ENCODE measurements at places on chromosomes 12 and 14.
A peak's percentile ranks its signal among the peaks of the same experiment; 100 is the strongest.

DNA sequence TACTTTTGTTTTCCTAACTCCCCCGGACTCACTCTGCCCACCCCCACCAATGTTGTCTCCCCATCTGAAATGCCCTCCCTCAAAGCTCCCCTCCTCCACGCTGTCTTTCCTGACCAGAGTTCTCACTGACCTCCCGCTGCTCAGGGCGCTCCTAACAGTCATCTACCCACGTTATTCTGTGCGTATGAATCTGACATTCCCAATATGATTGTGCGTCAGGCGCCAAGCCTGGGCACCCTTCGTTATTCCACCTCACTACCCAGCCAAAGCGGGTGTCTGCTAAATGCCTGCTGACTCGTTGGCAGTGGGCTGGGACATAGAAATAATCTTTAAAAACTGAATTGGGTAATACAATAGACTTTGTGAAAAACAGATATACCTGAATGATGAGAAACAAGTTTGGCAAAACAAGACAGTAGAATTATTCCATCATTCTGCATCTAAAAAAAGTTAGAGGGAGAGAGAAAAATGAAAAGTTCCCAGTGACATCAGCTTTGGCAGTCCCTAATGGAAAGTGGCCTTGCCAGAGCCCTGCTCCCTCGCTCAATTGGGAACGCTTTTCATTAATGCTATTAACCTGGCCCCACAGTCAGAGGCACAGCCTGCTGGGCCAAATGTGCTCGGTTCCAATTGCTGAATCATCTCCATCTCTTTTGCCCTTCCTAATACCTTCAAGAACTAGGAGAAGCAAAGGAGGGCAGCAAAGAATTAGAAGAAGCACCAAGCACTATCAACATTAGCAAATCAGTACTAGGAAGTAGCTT, 74.0 kb upstream of the PLXNC1 start:
- no peak for DNase-seq

DNA sequence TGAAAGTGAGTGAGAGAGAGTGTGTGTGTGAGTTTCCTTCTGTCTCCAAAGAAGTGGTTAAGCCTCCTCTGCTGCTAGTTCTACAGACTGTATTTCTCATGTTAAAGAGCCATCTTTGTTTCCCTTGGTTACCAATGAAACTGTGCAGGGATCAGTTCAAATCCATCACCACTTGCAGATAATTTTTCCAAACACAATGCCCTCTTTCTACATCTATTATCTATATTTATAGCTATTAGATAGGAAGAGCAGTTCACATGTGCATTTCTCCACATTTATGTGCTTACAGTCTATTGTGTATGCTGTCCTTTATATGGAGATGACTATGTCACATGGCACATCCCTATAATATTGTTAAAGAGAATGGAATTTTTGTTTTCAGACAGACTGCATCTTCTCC, 2.2 kb upstream of the DAAM1 start:
- no peak for DNase-seq

- no peak for DNase-seq
Observed at GRCh38 chr12:108017472-108018057, 111.5 kb upstream of the WSCD2 start.

GRCh38 chr14:87996291-87996592, 3.3 kb upstream of the GALC start:
- peak; percentile 43 for DNase-seq

DNA sequence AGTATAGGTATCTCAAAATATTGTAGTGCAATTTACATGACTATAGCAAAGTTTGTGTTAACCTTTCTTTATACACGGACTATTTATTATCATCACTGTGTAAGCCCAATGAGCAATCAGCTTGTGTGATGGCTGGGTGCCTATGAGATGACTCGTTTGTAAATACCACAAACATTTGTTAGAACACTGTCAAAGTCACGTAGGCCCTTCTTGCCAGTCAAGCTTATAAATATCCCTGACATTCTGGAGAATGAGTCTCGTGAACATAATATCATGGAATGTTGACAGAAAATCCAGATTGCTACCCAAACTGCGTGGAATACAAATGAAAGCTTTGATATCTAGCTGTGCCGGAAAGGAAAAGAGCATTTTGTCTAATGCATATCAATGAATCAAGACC, 648.3 kb upstream of the MDGA2 start:
- no peak for DNase-seq

DNA sequence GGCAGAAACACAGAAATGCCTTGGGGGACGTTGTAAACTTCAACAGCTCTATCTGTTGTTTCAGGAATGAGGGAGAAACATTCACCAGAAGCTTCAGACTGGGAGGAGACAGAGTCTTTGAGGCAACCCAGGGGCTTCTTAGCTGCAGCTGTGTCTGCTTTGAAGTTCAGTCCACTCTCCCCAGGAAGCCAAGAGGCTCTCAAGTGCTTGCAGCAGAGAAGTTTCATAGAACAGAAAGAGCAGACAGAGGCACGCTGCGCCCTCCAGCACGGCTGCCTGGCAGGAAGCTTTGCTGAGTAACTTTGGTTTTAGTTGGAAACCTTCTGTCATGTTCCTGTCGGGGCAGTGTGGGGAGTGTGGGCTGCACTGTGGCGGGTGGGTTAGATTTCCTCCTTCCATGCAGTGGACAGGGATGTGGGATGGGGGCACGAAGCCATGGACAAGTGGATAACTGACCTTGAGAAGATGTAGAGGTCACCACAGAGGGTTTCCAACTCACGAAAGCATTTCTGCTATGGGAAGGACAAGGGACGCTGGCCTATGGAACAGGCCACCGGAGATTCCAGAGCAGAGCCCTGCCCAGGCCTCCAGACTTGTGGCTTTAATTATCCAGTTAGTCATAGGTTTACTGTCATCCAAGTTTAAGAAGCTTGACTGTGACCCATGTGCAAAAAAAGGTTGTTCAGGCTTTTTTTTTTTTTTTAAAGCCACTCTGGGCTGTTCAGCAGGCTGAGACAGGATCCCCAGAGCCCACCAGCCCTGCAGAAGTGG, 107.7 kb downstream of the ARF6 start:
- DNase-seq: peak; percentile 97

DNA sequence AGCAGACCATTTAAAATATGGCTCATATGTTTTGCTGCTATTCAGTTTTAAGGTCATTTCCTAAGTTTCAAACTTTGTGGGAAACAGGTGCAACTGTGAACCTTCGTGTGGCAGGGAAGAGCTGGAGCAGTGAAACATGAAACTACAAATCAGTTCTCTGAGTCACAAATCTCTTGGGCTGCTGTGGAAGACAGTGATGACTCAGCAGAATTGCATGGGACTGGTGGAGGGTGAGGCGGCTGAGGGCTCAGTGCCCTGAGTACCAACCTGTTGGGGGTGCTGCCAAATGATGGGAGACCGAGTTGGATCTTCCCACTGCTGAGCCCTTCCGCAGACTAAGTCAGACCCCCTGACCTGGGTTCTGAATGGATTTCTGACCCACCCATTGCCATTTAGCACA, 8.4 kb upstream of the CALM1 start:
- DNase-seq: peak; percentile 85

DNA sequence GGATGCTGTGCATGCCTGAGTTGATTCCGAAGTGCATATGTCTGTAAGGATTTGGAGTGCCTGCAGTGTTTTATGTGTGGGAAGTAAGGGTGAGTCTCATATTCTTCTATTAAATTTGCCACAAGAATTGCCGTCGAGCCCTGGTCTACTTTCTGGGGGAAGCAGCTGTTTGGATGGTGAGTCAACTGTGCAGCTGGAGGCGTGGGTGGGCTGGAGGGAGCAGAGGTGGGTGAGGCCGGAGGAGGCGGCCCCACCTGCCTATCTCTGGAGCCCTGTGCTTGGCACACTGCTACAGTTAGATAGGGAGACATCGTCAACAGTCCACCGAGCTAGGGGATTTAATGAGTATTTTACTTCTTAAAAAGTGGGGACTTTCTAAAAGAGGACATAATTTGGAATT, 9.7 kb downstream of the GLRX5 start:
- no peak for DNase-seq

DNA sequence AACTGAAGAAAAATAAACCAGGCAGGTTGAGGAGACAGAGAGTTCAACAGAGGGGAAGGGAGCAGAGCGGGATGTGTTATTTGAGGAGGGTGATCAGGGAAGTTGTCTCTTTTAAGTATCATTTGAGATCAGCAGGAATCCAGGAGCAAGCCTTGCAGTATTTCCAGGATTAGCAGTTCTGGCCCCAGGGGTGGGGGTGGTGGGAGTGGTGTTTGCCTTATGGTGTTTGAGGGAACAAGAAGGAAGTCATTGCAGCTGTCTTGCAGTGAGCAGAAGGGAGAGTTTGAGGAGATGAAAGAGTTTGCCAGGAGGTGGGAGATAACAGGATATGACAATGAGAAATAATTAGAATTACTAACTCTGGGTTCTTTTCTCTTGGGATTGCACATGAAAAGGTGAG, 418.6 kb downstream of the NELL2 start:
- no peak for DNase-seq

DNA sequence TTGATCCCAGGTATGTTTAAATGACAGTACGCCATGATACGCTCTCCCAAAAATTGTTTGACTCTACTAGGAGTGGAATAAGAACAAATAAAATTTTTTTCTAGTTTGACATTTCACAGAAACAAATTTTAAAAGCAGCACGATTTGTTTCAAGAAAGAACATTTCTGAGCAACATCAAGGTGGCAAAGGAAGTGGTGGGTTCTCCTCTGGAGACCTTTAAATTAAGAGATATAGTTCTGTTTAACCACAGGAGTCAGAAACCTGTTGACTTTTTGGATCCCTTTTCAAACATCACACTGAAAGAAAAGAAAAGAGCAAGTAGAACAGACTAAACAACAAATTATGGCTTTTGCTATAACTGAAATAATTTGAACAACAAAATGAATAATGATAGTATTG, 2.5 kb upstream of the SLC6A13 start:
- no peak for DNase-seq

- DNase-seq: peak; percentile 39
Observed at GRCh38 chr12:54723379-54724256, 75.5 kb upstream of the DCD start.

- DNase-seq: peak; percentile 8
Observed at GRCh38 chr14:101216366-101217079, 313.0 kb upstream of the RTL1 start.

DNA sequence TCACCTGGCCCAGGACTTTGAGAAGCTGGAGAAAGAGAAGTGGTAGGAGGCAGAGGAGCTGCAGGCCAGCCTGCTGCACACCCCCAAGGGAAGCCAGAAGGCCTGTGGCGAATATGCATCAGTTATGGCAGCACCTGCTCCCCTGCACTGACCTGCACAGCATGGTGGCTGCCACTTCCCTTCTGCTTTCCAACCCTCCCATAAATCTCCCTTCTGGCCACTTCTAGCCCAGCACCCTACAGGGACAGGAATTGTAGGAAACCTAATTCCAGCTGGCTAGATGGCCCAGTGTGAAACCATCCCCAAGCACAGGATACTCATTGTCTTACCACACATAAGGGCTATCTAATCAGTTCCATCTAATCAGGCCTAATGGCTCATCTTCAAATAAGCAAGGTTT, 136.3 kb downstream of the TBX3 start:
- no peak for DNase-seq

DNA sequence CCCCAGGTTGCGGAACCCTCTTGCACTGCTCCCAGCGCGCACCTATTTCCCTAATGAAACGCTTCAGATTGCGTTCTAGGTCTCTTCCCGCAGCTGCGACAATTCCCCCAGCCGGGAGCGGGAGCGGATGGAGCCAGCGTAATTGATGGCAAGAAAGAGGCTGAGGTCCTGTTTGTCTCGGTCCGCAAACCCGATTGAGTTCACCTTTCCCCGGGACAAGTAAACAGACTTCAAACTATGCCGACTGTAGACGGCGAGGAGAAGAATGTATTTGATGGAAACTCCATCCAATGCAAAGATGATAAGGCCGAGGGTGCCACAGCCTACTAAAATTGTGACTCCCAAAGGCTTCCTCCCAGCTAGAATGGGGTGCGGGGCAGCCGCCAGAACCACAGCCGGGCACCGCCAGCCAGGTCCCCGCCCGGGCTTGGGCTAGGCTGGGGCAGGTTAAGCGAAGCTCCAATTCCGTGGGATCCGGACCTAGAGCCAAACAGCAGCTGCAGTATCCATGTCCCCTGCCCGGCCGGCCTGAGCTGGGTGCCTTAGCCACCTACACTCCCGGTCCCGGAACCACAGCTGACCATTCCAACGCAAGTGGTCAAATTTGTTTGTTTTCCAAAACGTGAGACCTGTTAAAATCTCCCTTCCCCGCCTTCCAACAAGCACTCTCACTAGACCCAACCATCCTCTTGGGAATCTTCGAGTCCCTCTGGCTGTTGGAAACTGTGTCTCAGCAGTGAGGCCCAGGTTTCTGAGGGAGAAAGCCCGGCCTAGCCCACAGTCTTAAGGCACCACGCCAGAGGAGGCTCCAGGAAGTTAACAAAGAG, 5.5 kb downstream of the NKX2-1 start:
- no peak for DNase-seq

GRCh38 chr12:52215587-52216031, 17.4 kb upstream of the KRT7 start:
- DNase-seq: peak; percentile 60

GRCh38 chr12:90355711-90356355, 599.1 kb downstream of the CCER1 start:
- no peak for DNase-seq

DNA sequence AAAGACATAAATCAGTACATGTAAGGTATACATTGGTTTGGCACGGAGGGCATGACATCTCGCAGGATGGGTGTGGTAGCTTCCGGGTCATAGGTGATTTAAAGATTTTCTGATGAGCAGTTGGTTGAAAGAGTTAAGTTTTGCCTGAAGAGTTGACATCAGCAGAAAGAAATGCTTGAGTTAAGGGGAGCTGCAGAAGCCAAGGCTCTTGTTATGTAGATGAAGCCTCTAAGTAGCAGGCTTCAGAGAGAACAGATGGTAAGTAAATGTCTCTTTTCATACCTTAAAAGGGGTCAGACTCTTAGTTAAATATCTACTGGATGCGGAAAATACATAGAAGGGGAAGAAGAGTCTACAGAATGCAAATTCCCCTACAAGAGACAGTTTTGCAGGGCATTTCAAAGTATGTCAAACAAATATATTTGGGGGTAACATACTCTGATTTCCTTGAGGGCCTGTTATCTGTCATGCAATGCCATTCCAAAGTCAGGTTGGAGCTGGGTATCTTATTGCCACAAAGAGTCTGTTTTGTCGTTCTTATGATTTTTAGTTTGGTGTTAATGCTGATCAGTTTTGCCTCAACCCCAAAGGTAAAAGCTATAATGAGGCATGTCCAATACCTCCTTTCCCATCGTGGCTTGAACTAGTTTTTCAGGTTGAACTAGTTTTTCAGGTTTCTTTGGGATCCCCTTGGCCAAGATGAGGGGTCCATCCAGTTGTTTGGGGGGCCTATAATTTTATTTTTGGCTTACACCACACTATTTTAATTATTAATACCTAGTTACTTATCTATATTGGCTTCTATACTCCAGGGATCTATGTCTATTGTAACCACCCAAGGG, 67.0 kb downstream of the PTHLH start:
- peak; percentile 17 for DNase-seq

DNA sequence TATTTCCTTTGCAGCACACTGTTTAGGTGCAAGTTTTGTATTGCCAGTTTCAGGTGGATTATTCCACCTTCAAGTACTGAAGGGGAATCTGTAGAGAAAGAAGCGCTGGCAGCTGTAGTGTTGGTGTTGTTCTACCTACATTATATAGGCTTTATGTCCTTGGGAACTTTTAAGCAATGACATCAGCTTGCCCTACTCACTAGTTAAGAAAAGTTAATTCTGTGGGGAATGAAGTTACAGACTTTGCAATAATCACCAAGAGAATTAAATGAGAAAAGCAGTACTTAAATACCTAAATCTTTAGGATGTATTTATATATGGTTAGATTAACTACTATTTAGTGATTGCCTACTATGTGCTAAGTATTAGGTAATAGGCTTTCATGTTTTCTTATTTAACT, at the start of gene OR4E1:
Gene OR4E1, minus strand, starts transcription at position 101 of the 400 bp plus-strand sequence. CDS start 2,883 bp downstream, outside the sequence.
- no peak for DNase-seq
